ENCODE measurements at places on chromosomes 12 and 14. TPM values are rescaled to one million over a fixed set of nuclear protein-coding genes. Genes with fewer than 3 reads are reported as not detected.

The KRT83 gene
- total RNA-seq: 6.0 TPM

The TRHDE gene
- total RNA-seq: 0.02 TPM

The KRT81 gene
- 4,151 TPM for total RNA-seq

The LHX5 gene
- total RNA-seq: not detected

The NXPH4 gene
- 5.2 TPM for total RNA-seq

The IRAK3 gene
- 0.91 TPM for total RNA-seq

The KCNMB4 gene
- total RNA-seq: 0.26 TPM

The HOXC5 gene
- total RNA-seq: 0.82 TPM

The MLF2 gene
- total RNA-seq: 311 TPM

The SLC35F4 gene
- total RNA-seq: not detected

The DAO gene
- not detected for total RNA-seq

The RD3L gene
- total RNA-seq: not detected

The ANO2 gene
- total RNA-seq: not detected

The AHNAK2 gene
- 204 TPM for total RNA-seq

The CALCOCO1 gene
- 18.0 TPM for total RNA-seq

The LRTM2 gene
- total RNA-seq: not detected

The RTL1 gene
- total RNA-seq: 0.15 TPM

The IFNG-AS1 gene
- total RNA-seq: not detected

The ZCRB1 gene
- 57.4 TPM for total RNA-seq

The ZNF84 gene
- 14.9 TPM for total RNA-seq

The TSHR gene
- total RNA-seq: not detected

The LRP6 gene
- 11.5 TPM for total RNA-seq

The ADAMTS20 gene
- total RNA-seq: not detected

The TGM1 gene
- total RNA-seq: 0.89 TPM

The SPRYD4 gene
- total RNA-seq: 1.8 TPM

The OR4E2 gene
- total RNA-seq: not detected

The ABHD4 gene
- total RNA-seq: 46.5 TPM

The OTUB2 gene
- 3.0 TPM for total RNA-seq

The PIWIL1 gene
- total RNA-seq: not detected

The CCDC177 gene
- not detected for total RNA-seq

The SNW1 gene
- total RNA-seq: 57.3 TPM

The LGALS3 gene
- total RNA-seq: 173 TPM

The ZC2HC1C gene
- 4.1 TPM for total RNA-seq

The C14orf180 gene
- total RNA-seq: not detected

The KRT7 gene
- total RNA-seq: 5,579 TPM

The CTSG gene
- not detected for total RNA-seq

The KLRK1 gene
- not detected for total RNA-seq

The TAS2R19 gene
- total RNA-seq: not detected

The MIPOL1 gene
- 3.0 TPM for total RNA-seq

The KLRG1 gene
- 0.94 TPM for total RNA-seq

The TBC1D30 gene
- total RNA-seq: 1.9 TPM

The CDCA3 gene
- 81.3 TPM for total RNA-seq

The MYL2 gene
- 0.54 TPM for total RNA-seq

The FERMT2 gene
- 42.8 TPM for total RNA-seq

The SLC39A2 gene
- not detected for total RNA-seq

The TXNDC16 gene
- total RNA-seq: 1.3 TPM

The L3HYPDH gene
- 40.1 TPM for total RNA-seq

The GEMIN2 gene
- total RNA-seq: 22.6 TPM

The KLC1 gene
- 109 TPM for total RNA-seq

The RFX4 gene
- not detected for total RNA-seq

The SPTLC2 gene
- total RNA-seq: 38.5 TPM

The NGB gene
- not detected for total RNA-seq

The OR6C2 gene
- not detected for total RNA-seq

The SLC17A8 gene
- total RNA-seq: 0.03 TPM

The RNF212B gene
- total RNA-seq: not detected

The TNFAIP2 gene
- total RNA-seq: 262 TPM

The RBP5 gene
- not detected for total RNA-seq

The MGAT4C gene
- total RNA-seq: not detected

The RNU4-1 gene
- not detected for total RNA-seq
